ENCODE measurements at places on chromosomes 3 and 15.

GRCh38 chr3:19267040-19267439 is 118.7 kb downstream of the KCNH8 start:
- no peak for DNase-seq

- no peak for DNase-seq
Measured at GRCh38 chr3:132456571-132456970, 39.3 kb downstream of the DNAJC13 start.

- no peak for DNase-seq
Measured at GRCh38 chr3:11159421-11159904, 5.2 kb downstream of the HRH1 start.

DNA sequence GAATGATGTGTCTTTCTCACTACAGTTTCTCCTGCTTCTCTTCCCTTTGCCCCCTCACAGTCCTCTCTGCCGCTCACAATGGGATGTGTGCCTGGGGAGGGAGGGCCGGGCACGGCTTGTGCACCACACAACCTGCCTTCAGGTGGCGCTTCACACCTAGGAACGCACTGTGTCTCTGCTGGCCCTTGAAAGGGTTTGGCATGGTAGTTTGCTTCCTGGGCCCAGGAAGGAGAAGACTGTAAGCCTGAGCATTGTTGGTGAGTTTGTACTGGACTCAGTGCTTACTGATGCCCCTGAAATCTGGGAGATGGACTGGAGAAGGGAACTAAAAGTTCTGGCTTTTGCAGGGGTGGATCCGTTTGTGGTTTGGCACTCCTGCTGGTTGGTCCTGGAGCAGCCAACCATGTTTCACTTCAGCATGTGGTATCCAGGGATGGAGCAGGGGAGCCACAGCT is 9.2 kb downstream of the ALPK3 start:
- DNase-seq: no peak

- DNase-seq: no peak
Measured at GRCh38 chr15:31516440-31516839, 189.8 kb downstream of the KLF13 start.

DNA sequence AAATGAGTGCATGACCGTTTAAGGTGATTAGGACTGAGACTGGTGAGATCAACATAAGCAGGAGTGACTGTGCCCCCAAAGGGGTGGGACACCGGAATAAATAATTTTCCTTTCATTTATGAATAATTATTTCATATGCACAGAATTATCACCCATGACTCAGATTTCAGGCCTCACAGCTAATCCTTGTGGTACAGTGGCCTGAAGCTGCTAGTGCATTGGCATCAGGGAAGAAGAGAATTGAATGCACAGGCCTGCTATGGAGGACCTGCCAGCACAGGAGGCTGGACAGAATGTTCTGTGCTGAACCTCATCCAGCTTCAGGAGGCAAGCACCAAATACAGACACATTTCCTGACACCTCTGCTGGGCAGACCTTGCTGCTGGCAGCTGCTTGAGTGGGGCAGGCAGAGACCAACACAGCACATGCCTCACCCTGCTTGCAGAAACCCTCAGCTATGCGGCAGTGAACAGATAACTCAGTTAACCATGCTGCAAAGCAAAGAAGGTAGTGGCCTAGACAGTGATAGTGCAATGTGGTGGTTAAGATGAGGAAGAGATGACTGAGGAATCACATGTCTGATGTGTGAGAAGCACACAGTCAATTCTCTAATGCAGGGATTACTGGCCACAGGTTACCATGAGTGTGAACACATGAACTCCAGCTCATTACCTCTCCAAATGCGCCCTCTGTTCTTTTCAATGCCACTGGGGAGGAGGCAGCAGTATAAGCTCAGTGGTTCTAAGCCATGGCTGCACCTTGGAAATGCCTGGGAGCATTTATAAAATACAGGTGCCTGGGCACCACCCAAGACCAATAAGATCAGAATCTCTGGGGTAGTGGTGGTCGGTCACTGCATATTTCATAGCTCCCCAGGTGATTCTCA is 68.1 kb upstream of the SCN5A start:
- DNase-seq: no peak

GRCh38 chr3:72246685-72247084 is 461.7 kb upstream of the PROK2 start:
- no peak for DNase-seq

All from stimulated activated CD8-positive, alpha-beta memory T cell treated with anti-CD3 and anti-CD28 coated beads, Interleukin-4, amount 100 ng/mL, for 1 hour (primary cell).